Transverse colon (tissue), 4 donors: ENCODE measurements at places on chromosomes 1 and 21.

- DNase-seq, result no peak
Measured at GRCh38 chr1:193438771-193439170, 252.4 kb upstream of the B3GALT2 start.

DNA sequence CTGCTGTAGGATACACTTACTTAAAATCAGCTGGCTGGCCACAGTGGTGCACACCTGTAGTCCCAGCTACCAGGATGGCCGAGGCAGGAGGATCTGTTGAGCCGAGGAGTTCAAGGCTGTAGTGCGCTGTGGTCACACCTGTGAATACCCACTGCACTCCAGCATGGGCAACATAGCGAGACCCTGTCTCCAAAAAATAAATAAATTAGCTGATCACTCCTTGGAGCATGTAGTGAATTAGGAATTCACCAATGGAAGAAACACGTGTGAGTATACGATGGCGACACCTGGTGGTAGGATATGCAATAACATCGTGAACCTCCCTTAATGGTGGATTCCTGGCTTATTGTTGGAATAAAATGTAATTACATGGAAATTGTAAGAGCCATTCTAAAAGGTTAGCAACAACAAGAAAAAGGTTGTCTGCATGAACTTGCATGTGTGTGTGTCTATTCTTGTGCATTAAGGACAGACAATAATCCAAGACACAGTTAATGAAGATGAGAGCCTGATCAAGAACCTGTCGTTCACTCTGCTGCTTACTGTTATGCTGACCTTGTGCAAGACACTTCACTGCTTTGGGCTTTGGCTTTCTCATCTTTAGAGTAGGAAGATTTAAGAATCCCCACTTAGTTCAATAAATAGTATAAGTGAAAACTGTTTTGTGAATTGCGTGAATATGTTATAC lies 38.6 kb upstream of the COX20 start:
- DNase-seq, result peak; percentile 69

GRCh38 chr1:91685994-91686393 lies 185.3 kb downstream of the CDC7 start:
- no peak for DNase-seq

- DNase-seq, result no peak
Measured at GRCh38 chr1:208074353-208074752, 163.4 kb upstream of the CD34 start.

- DNase-seq, result no peak
Measured at GRCh38 chr1:23371987-23372880, 2.6 kb upstream of the ZNF436 start.

GRCh38 chr1:165496501-165496900 lies 47.3 kb upstream of the LRRC52 start:
- no peak for DNase-seq

DNA sequence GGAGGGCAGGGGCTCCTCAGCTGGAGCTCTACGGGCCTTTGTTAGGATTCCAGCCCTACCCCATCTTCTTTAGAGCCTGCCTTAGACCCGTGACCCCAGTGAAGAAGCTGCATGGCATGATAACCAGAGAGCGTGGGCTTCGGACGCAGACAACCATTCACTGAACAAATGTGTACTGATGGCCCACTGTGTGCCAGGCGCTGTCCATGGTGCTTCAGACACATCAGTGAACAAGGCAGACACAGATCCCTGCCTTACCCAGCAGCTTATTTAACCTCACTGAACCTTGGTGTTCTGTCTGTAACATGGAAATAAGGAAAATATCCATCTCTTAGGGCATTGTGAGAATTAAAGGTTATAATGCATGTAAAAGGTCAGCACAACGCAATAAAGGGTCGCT lies 9.5 kb downstream of the CHIT1 start:
- no peak for DNase-seq

- DNase-seq, result no peak
Measured at GRCh38 chr1:11564237-11564636, 85.3 kb downstream of the DISP3 start.

- DNase-seq, result no peak
Measured at GRCh38 chr21:37704751-37705150, 211.5 kb downstream of the KCNJ6 start.

DNA sequence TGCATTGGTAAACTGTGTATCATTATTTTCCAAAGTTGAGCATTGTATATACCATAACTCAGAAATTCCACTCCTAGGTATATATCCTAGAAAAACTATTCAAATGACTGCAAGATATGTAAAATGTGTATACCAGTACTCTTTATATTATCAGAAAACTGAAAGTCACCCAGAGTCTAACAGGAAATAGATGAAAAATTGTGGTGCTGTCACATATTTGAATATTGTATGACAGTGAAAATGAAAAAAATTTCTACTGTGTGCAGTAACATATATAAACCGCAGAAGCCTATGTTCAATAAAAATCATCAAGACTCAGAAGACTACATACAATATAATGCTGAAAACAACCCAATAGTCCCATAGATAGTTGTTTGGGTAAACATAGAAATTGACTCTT lies 74.4 kb upstream of the LYPLAL1 start:
- DNase-seq, result no peak

GRCh38 chr1:244273845-244274619 lies 177.7 kb downstream of the ADSS2 start:
- peak; percentile 33 for DNase-seq

DNA sequence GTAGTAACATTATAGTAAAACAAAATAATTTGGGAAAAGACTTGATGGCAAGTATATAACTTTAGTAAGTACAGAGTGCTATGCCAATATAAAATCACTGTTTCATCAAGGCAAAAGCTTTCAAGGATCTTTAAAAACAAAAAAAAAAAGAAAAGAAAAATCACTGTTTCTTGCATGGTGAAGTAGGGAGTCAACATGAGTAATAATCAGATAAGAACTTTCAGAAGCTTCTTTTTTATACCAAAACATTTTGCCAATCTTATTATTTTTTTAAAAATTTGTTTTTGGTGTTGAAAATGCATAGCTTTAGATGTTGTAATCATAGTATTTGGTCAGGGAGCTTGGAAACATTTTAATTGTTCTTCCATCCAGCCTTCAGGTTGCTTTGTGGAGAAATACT lies 37.2 kb downstream of the CAMSAP2 start:
- DNase-seq, result no peak

DNA sequence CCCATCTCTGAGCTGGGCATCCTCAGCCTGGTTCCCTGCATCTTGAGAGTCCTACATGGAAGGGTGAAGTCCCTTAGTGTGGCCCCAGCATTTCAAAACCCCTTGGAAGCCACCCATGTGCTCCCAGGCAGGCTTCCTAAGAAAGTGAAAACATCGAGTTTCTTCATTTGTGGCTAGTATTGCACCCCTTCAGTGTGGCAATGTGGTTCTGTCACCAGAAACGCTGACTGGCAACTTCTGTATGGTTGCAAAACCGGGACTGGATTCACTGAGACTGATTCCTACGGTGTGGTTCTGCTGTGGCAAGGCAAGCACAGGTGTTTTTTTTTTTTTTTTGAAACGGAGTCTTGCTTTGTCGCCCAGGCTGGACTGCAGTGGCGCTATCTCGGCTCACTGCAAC lies 9.0 kb upstream of the IFNGR2 start:
- DNase-seq, result peak; percentile 36

DNA sequence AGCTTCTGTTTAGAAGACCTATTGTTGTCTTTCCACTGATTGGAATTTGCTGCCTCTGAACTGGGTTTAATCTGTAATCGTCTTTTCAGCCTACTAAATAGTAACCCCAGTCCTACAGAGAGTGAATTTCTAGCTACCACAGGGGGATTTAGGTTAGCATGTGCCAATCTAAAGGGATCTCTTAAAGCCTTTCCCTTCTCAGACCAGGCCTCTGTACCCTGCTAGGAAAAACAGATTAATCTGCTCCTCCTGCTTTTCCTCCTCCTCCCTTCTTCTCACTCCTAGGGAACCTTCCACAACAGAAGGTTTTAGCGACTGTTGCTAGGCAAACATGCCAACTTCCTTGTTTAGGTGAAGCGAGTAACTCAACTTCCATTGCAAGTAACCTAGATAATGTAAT lies 1.3 kb upstream of the RC3H1 start:
- DNase-seq, result peak; percentile 73

DNA sequence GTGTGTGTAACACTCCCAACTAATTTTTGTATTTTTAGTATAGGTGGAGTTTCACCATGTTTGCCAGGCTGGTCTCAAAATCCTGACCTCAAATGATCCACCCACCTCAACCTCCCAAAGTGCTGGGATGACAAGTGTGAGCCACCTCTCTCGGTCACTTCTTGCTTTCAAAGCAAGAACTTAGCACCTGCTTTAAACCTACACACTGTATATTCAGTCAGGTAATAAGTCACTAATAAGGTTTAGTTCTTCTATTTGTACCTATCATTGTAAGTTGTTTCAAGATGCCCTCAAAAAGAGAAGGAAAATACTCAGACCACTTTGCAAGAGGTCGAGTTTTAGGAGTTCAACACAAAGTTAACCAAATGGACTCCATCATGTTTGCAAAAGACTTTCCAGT lies 431.3 kb downstream of the MRPL39 start:
- no peak for DNase-seq

GRCh38 chr1:168708698-168709404 lies 20.2 kb downstream of the DPT start:
- DNase-seq, result no peak

GRCh38 chr1:151472856-151473731 lies 13.8 kb upstream of the POGZ start:
- DNase-seq, result peak; percentile 49

DNA sequence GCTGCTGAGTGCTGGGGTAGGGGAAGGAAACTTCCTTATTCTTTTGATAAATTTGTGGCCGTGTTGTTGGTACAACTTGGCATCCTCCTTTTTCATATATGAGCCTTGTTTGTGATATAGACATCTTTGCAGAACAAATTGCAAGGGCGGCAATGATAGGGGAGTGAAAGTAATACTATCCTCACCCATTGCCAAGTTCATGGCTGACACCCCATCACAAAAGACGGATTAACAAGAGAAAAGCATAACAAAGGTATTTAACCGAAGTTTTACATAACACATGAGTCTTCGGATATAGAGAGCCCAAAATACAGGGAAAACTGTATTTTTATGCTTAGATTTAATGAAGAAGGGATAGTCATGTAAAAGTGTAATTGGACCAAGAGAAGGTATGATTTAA lies 86.3 kb upstream of the TMPRSS2 start:
- no peak for DNase-seq

DNA sequence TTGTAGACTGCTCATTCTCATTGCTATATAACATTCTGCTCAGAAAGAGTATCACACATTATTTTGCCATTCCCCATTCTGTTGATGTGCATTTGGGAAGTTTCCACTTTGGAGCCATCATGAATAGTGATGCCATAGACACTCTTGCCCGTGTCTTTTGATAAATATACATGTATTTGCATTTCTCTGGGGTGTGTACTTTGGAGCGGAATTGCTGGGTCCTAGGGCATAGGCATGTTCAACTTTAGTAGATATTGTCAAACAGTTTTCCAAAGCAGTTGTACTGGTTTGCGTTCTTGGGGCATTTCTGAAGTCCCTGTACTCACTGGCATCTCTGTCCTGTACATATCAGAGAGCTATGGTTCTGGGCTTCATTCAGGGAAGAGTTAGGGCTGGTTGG lies 52.1 kb downstream of the PIK3CD start:
- no peak for DNase-seq

DNA sequence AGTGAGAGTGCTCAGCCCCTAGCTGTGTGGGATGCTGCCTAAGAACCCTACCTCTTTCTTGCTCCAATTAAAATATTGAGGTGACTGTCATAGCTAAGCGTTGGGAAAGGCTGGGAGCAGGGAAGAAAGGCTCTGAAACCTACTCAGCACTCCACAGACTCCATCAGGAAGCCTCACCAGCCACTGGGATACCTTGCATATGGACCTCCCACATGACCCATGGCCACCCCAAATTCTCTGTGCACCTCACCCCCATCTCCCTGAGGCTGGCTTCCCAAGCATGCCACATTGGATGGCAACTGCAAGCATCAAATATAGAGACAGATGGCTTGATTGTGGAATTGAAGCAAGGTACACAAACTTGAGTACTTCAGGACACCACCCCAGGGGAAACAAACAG lies 41.8 kb downstream of the FLVCR1 start:
- DNase-seq, result no peak

DNA sequence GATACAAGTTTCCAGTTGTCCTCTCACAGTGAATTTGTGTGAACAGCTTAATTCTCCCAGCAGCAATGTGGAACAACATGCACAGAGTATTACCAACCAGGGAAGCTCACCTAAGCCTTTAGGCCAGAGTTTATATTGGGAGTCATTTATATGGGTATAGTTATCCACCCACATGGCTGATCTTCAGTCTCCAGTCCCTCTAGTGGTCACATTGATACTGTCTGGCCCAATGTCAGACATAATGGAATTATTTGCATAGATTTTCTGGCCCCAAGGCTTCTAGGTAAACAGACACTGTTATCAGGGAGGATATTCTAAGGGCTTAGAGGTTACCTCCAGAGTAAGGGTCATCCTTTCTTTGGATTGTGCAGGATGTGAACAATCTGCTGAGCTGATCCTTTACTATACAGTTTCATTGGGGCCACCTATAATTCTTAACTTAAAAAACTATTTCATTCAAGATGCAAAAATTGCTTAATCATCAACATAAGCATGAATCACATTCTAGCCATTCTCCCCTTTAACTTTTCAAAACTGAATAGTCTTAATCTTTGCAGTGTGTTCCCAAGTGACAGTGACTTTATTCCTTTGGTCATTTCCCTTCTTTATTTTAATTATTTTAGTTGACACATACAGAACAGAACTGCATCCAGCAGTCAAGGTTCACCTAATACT lies 210.9 kb downstream of the LTN1 start:
- no peak for DNase-seq

DNA sequence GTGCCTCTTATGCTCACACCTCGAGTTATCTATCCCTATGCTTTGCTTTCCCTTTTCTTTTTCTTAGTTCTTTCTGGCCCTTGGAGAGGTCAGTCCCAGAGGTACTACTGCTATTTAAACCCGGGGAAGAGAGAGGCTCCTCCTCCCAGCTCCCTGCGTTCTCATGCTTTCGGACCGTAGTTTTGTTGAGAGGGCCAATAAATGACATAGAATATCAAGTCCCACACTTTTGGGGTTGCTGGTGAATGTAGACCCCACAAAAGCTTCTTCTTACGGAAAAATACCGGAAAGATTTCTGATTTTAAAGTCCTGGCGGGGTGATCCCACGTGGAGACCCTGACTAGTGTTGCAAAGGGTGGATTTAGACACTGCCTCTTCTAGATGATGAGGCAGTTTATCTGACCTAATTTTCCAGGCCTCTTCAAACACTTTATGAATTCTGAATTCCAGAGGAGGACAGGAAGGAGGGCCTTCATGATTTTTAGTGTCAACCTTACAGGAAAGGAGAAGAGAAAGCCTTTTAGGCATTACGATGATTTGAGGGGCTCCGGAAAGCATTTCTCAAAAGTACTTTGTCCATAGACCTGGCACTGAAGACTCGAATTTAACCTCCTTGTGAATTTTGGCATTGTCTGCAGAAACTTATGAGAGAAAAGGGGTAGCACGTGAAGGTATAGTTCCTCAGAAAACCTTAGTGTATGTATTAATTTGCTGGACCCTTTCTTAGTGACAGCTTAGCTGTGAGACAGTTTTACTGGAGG lies 694 bp downstream of the TMEM167B start:
- peak; percentile 37 for DNase-seq

GRCh38 chr1:154519591-154519991 lies 17.4 kb upstream of the SHE start:
- DNase-seq, result no peak
